ENCODE measurements at places on chromosomes 3 and 15.

GRCh38 chr3:71251156-71251775, 332.3 kb downstream of the FOXP1 start:
- DNase-seq = no peak

- no peak for DNase-seq
Measured at GRCh38 chr3:89742546-89742945, 635.1 kb downstream of the EPHA3 start.

DNA sequence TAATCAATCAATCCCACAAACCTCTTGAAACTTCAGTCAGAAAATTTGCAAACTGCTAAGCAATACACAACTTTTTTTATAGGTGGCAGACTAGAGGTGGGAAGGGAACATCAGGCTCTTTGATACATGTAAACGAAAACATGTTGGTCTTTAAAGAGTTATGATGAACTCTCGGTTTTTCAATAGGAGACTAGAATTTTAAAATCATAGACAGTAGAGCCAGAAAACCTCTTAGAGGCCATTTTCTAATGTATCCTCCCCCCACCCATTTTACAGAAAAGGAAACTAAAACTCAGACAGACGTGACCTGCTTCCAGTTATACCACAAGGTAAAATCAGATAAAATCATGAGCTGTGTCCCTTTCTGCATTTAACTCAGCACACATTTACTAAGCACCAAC, 179.1 kb upstream of the LPP start:
- DNase-seq = no peak

DNA sequence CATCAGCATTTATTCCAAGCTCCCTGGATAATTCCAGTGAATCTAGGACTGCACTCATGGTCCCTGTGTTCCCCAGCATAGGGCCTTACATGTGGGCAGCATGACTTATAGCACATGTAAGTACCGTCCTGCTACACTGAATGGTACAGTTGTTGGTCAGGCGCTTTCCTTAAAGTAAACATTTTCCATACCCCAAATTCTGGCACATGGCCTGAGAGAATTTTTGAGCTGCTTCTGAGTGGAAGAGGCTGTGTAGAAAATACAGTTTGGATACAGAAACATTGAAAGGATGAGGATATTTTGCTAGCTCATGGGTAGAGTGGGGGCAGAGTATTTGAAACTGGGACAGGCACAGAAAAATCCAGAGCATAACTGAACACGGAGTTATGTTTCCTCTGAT, 27.6 kb downstream of the CORO2B start:
- no peak for DNase-seq

DNA sequence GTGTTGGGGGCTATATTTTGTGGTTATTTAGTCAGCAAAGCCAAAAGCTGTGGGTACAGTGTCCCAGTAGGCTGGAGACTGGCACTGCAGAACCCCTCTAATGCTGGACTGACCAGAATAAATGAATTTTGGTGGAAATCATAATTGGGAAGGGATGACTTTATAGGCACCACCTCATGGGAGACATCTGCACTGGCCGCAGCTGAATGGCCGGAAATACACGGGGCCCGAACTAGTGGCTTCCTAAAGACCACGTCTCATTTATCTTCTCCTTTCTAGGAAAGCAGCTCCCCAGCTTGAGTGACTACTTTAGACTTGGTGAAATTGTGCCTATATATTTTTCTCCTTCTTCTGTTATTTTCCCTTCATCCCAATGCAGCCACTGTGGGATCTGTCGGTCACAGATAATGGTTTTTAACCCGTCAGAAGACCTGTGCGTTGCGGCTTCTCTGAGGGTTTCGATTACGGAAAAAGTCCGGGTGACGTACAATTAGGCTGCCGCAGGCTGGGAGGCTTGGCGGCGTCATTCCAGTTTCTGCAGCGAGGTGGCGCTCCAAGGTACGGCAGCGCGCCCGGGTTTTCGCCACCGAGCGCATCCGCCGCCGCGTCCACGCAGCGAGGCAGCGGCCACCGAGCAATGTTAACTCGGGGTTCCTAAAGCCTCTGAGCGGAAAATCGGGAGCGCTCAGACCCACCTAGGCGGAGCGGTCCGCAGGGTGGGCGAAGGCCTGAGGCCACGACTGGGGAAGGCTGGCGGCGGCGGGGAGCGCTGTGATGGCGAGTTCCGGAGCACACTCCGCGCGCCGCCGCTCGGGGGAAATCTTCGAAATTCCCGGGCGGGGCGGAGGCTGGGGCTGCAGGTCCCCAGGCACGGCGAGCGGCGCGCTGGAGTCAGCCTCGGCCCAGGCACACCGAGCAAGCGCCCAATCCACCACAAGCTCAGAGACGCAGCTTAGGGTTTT, 26.3 kb downstream of the NR2F2 start:
- peak; percentile 57 for DNase-seq

GRCh38 chr15:81516012-81516411, 142.0 kb upstream of the TMC3 start:
- no peak for DNase-seq

DNA sequence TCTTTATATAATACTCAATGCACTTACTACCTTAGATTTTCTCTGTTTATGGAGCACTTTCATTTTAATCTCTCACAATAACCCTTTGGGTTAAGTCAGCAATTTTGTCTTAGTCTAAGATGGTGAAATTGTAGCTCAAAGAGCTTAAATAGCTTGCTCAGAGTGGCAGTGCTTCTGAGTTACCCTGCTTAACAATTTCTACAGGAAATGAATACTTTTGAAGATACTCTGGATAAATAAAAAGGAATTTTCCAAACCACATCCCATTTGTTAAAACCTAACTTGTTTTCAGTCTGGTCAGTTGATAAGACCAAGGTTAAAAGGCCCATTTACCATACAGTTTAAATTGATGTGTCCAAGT, 37.2 kb downstream of the HMG20A start:
- DNase-seq = no peak

- no peak for DNase-seq
Measured at GRCh38 chr3:140432229-140432669, 245.6 kb upstream of the TRIM42 start.

DNA sequence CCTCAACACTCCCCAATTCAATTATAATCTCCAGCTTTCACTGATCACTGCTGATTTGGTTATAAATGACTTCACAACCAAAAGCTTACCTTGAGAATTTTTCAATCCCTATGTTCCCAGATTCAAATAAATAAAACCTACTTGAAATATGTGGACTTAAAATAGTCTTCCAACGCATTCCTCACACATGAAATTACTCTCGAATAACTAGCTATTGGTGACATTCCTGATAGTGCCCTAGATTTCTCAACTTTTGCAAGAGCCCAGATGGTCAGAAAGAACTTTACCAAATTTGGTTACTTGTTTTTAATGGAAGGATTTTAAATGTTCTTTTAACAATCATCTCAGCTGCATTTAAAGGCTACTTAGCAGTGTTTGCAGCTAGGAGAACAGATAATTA, 605.5 kb downstream of the FHIT start:
- no peak for DNase-seq

- DNase-seq = no peak
Measured at GRCh38 chr15:78598348-78598747, 22.4 kb downstream of the CHRNA3 start.

DNA sequence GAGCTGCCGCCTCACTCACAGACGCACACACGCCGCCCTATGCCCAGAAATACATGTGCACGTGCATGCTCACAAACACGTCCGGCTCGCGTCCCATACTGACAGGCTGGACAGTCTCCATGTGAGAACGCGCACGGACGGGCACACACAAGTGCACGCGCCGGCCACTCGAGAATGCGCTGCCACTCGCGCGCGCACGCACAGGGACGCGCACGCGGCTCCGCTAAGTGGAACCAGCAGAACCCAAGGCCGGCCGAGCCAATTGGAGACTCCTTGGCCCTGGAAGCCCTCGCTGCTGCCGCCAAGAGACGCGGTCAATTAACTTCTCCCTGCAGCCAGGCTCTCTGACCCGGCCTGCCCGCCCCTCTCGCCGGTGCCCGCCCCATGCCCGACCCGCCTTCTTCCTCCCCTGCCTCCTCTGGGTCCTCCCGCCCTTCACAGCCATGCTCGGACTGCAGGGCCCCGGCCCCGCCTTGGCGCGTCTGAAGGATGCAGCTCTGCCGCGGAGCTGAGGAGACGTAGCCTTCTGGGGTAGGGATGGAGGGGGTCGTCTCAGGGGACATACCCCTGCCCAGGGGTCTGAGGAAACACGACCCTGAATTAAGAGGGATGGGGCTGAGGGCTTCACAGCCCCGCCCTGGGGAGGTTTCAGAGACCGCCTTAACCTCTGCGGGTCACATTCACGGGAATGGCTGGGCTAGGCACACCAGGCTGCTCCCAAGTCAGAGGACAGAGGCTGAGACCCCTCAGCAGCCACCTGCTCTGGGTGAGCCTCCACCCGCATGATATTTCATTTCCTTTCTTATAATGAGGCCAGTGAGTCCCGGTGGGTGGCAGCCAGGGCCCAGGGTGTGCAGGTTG, 15.0 kb downstream of the PTH1R start:
- peak; percentile 14 for DNase-seq

DNA sequence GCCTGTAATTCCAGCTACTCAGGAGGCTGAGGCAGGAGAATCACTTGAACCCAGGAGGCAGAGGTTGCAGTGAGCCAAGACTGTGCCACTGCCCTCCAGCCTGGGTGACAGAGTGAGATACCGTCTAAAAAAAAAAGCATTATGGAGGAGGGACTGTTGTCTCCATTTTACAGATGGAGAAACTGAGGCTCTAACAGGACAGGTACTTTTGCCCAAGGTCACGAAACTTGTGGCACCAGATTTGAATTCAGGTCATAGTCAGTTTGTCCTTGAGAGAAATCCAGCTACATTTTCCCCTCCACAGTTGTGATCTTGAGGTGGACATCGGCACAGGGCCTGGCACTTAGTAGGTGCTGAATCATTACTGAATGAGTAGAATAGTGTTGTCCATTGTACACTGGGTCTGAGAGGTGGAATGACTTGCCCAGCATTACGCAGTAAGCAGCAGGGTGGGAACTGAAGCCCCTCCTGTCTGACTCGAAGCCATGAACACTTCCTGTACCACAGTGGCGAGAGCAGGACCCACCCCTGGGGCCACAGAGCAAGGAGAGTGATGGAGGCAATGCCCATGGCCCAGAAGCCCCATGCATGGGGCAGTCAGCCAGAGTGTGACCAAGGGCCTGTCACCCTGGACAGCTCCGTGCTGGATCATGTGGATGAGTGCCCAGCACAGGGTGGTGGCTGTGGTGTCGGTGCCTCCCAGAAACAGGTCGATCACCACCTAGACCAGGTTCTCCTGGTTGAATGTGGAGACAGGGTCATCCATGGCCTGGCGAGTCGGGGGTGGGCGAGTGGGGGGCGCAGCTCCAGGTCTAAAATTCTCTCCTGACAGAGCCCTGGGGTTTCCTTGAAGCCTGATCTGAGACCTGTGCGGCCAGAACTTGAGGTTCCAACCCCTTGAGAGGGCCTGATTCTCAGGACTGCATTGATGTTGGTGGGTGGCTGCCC, 20.4 kb upstream of the PARL start:
- no peak for DNase-seq

GRCh38 chr3:3201611-3202010, 22.1 kb upstream of the CRBN start:
- no peak for DNase-seq

GRCh38 chr3:12369598-12369997, 80.7 kb downstream of the PPARG start:
- no peak for DNase-seq

- no peak for DNase-seq
Measured at GRCh38 chr15:77840991-77841775, 208.5 kb upstream of the LINGO1 start.

DNA sequence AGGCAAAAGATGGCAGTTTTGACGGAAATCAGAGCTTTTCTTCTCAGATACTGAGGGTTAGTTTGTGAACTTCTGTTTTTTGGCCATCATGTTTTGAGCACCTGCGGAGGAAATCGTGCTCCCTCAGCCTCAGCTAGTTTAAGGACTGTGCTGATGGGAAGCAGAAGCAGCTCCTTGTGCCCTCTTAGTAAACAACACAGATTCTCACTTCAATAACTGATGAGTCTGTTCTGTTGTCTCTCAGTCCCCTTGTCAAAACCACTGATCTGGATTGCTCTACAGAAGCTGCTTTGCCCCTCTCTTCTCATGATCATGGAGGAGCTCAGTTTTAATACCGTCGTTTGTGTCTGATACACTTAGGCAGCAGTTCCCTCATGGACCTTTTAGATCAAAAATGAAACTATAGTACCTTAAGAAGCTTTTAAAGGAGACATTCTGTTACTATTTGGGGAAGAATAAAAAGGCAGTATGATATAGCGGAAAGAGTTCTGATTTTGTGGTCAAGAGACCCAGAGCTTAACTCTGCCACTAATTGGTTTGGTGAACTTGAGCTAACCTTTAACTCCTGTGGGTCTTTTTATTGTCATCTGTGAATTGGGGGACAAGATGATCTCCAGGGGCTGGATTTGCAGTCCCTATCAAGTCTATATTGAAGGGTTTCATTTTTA, 152.6 kb downstream of the BBX start:
- no peak for DNase-seq

GRCh38 chr3:44065311-44066094, 176.2 kb upstream of the TOPAZ1 start:
- no peak for DNase-seq

DNA sequence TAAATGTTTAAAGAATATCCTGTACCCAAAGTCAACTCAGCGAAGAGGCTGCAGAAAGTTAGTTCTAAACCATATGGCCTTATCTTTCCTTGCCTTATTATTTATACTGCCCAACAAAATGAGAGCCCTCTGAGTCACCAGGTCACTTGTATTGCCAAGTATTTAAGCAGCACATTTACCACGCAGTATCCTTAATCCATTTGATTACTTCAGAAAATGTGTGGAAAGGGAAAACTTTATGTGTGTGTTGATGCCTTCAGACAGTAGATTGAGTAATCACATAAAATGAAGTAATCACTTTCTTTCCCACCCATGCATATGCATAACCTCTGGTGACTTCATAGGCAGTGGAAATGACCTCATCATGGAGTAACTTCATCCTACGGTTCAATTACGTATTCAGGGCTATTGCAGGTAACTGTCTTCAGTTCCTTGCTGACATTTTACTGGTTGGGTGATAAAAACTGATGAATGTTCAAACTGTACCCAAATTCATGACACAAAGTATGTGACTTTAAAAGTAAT, 7.5 kb upstream of the CADPS start:
- DNase-seq = no peak

GRCh38 chr3:55654123-55654760, 167.1 kb upstream of the WNT5A start:
- DNase-seq = no peak

- DNase-seq = no peak
Measured at GRCh38 chr15:73335026-73335425, 33.7 kb downstream of the HCN4 start.

- no peak for DNase-seq
Measured at GRCh38 chr15:48239334-48239733, 33.2 kb downstream of the SLC12A1 start.

GRCh38 chr3:63674586-63674985, 22.1 kb downstream of the SNTN start:
- no peak for DNase-seq

DNA sequence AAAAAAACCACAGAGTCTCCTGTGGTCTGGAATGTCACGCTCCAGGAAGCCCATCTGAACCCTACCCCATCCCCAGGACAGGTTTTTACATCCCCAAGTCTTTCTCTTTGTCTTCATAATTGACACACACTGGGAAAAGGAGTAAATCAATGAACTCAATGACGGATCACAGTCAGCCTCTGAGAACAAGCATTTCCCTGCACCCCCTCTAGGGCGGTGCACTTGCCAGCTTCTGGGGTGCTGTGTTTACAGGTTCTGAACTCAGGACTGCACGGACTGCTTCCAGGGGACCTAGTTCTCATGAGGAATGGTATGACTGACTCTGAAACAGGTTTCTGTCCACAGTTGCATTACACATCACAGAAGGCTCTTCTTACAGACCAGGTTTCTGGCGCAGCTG, 81.1 kb downstream of the NUP210 start:
- DNase-seq = no peak

Measured in GOT3 (cell line).